ENCODE measurements at places on chromosomes 1 and 21.
A peak's percentile ranks its signal among the peaks of the same experiment; 100 is the strongest.

- DNase-seq, result no peak
Measured at GRCh38 chr1:47886141-47886540, 111.0 kb downstream of the TRABD2B start.

DNA sequence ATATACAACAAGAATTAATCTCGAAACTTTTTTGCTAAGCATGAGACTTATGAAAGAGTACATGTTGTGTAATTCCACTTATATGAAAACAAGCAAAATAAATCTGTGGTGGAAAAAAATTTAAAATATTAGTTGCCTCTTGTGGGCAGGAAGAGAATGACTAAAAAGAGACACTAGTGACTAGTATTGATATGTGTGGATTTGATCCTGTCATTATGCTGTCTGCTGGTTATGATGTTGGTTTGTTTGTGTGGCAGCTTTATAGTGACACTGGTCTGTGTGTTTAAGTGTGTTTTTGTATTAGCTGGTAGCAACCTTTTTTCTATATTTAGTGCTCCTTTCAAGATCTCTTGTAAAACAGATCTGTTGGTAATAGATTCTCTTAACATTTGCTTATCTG lies 267.8 kb upstream of the NRIP1 start:
- DNase-seq, result no peak

DNA sequence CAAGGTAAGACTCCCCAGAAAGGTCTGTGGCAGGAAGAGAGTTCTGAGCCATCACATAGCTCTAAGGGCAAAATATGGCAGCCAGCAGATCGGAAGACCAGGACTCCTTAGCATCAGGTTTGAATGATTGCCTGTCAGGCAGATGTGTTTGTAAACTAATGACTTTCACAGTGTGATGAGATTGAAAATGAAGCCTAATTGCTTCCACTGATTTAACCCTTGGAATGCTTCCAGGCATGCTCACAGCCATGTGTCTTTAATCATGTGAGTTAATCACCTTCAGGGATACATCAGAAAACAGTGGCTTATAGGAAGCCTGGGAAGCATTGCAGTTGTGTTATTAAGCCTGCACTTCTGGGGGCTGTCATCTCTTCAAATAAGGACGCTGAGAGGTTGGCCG lies 82.8 kb downstream of the LRRC53 start:
- DNase-seq, result no peak

- DNase-seq, result no peak
Measured at GRCh38 chr21:35525443-35525842, 476.3 kb upstream of the RUNX1 start.

GRCh38 chr1:155003227-155003765 lies 694 bp downstream of the ZBTB7B start:
- no peak for DNase-seq

DNA sequence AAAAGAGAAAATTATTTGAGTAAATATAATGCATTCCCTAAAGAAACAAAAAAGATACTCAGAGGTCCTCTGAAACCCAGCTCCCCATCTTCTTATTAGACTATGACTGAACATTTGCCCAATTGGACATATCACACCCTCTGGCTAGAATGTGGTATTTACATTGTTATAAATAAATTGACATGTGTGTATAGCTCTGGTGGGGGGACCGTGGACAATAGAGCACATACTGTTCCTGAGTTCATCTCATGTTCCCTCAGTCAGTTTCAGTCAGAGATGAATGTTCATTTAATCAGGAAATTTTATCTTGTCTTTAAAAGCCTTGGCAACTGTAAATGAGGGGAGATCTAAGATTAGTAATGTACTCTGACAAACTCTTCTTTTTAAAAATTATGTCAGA lies 459.3 kb upstream of the ADAMTS5 start:
- no peak for DNase-seq

GRCh38 chr1:33228935-33229487 lies 27.3 kb upstream of the ZNF362 start:
- DNase-seq, result peak; percentile 66

DNA sequence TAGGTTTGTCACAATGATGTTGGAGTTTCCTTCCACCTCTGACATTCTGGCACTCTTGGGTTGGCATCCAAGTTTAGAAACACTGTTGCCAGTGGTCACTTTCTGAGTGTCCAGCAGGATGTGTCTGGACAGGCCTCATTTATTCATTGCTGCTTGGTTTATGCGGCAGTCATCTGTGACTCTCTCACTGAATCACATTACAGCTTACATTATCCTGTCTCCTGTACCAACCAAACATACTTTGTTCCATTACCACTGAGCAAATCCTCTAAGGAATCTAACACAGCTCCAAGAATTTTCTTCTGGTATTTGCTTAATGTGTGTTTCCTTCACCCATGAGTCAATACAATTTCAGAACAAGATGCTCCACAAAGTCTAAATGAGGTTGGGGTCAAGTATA lies 19.9 kb downstream of the SGIP1 start:
- no peak for DNase-seq

GRCh38 chr1:59568158-59568935 lies 246.4 kb upstream of the HOOK1 start:
- DNase-seq, result no peak

DNA sequence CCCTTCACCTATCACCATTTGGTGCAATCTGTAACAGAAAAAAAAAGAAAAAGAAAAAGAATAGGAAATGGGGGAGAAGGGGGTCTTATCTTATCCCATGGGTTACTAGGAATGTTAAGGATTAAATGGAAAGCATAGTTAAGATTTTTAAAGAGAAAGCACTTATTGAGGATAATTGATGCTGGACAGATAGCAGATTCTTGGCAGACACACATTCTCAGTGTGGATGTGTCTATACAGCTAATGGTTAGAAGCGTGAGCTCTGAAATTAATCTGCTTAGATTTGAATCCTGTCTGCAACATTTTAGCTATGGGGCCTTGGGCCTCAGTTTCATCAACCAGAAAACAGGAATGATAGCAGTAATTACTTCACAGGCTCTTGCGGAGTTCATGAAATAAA lies 67.1 kb downstream of the SSBP3 start:
- DNase-seq, result no peak

GRCh38 chr1:220044678-220045355 lies 1.5 kb downstream of the EPRS1 start:
- no peak for DNase-seq

- peak; percentile 43 for DNase-seq
Measured at GRCh38 chr21:29258626-29259338, 39.9 kb upstream of the BACH1 start.

- DNase-seq, result no peak
Measured at GRCh38 chr1:57761628-57762027, 337.8 kb upstream of the DAB1 start.

DNA sequence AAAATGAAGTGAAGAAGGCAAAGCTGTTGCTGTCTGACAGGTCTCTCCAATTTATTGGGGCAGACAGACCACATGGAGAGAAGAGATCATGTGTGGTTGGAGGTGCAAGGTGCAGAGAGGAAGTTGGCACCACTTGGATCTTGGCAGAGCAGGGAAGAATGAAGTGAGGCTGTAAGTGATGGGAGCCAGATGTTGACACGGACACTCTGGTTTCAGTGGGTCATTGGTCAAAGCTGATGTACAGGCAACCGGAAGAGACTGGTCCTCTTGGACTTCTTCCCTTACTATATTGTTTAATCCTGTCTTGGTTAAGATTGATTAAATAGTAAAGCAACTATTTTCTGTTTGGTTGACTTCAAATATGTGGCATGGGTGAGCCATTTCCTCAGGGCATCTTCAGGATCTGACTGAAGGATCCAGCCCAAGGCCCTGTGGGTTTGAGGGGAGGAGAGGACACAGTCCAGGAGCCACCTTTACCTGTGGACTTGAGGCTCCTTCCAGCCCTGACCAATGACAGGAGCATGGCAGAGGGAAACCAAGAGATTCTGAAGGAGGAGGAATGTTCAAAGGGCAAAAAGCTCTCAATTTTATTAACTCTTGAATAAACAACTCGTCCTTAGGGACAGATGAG lies 49.4 kb downstream of the NENF start:
- DNase-seq, result no peak

DNA sequence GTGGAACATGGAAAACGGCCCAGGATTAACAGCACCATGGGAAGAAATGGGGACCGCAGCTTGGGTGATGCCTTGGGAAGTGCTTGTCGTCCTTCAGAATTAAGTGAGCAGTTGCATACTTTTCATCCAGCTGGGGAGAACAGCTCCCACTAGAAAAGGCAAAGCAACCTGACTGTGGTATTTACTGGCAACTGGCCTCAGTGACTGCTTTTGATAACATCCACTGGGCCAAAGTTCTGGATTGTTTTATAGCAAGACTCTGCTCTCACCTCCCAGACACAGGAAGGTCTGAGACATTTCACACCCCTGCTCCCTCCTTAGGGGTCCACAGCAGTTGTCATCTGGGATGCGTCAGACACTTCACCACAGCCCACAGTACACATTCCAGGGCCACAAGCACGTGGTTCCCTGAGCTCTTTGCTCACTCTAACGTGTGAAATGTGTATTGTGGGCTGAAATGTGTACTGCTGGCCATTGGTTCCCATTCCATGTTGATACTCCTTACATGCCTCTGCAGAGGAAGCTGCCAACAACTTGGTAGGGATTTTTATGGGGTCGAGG lies 6.6 kb downstream of the PAPPA2 start:
- DNase-seq, result peak; percentile 22

DNA sequence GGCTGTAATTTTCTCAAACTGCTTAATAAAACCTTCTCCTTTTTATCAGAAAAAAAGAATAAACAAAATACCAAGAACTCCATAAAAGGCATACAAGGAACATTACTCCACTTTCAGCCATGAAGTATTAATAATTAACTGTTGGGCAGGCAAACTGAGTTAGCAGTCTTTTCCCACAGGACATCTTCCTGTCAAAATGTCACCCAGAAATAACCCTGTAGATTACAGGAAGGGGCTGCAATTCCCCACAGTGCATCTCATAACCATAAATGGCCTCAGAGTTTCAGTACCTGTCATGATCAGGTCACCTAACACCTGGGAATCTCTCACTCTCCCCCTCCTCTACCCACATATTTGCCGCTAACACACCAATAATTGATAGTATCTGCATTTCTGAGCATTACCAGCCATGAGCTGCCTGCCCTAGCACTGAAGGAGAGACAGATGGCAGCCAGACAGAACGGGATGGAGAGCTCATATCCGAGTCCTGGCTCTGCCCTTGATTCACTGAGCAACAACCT lies 475.0 kb downstream of the SMYD3 start:
- DNase-seq, result no peak

DNA sequence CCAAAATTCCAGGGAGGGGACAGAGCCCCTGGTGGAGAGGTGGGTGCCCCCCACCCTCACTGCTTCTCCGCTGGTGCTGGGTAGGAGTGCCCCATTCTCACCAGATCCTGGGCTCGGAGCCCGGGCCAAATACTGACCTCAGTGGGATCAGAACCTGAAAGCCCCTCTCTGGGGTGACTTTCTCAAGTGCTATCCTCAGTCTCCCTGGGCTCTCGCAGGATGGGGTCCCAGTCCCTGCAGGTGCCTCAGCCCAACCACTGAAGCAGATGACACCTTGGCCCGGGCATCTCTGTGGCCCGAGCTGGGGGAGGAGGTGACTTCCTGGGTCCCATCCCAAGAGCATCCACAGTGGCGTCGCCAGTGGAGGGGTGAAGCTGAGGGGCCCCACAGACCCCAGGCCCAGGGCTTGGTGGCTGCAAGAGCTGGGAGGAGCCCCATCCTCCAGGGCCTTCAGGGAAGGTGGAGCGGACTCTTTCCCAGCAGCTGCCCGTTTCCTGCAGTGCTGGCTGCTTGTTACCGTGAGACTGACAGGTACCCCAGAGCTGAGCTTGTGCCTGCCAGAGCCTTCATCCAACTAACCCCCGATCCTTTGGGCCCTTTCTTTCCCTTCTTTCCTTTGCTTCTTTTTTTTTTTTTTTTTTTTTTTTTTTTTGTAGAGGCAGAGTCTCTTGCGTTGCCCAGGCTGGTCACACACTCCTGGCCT lies 3.9 kb upstream of the FNDC10 start:
- DNase-seq, result no peak

DNA sequence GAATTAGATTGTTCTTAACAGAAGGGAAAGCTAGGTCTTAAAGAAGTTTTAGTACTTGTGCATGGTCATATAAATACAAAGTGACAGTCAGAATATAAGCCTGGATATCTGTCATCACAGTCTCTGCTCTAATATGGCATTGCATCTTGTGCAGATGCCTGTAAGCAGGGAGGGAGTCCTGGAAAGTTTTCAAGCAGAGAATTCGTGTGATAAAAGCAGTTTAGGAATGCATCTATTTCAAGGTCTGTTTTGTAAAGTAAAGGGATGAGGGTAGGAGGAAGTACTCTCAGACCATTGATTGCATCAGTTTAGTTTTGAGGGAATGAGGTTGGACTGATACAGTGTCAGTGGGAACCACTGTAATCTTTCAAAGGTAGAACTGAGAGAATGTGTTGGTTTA lies 30.6 kb downstream of the IARS2 start:
- no peak for DNase-seq

- DNase-seq, result no peak
Measured at GRCh38 chr1:236706183-236706582, 19.9 kb downstream of the ACTN2 start.
